ENCODE measurements at places on chromosomes 2 and 18.

GRCh38 chr2:197575987-197576386 is 60.1 kb downstream of the MOB4 start:
- no peak for DNase-seq

- DNase-seq = no peak
Observed at GRCh38 chr2:224722770-224723169, 6.6 kb upstream of the CCDC195 start.

DNA sequence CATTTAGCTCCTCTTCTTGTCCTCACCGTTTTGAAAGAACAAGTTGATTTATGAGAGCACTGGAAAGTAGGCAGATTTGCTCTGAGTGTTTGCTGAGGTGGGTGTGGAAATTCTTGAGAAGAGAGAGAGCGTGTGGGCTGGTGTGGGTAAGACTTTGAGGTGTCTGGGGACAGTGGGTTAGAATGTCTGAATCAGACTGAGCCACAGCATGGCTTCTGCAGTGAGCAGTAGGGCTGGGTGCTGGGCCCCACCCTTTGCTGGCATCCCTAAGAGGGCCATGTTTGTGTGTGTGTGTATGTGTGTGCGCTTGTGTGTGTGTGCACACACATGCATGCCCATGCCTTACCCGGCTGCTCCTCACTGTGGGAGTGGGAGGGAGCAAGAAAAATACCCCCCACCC is 63.7 kb downstream of the COPS8 start:
- DNase-seq = no peak

- no peak for DNase-seq
Observed at GRCh38 chr2:55141572-55142413, 90.3 kb downstream of the CLHC1 start.

- DNase-seq = no peak
Observed at GRCh38 chr2:55111570-55112228, 61.4 kb upstream of the RTN4 start.

- no peak for DNase-seq
Observed at GRCh38 chr2:217901400-217901799, 101.4 kb downstream of the TNS1 start.

DNA sequence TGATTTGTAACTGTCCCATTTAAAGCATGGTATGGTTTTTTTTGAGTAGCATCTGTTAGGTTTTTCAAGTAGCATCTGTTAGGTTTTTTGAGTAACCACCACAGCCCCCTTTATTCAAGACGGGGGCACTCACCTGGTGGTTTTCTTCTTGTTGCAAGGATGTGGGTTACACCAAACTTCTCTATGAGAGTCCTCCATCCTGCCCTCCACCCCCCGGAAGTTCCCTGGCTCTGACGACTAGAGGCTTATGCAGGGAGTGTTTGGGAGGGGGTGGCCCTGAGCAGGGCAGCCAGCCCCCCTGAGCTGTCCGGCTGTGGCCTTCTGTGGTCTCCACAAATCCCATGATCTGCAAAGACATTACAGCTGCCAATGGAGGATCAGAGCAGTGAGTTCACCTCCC is 39.3 kb downstream of the MTCL1 start:
- DNase-seq = no peak

DNA sequence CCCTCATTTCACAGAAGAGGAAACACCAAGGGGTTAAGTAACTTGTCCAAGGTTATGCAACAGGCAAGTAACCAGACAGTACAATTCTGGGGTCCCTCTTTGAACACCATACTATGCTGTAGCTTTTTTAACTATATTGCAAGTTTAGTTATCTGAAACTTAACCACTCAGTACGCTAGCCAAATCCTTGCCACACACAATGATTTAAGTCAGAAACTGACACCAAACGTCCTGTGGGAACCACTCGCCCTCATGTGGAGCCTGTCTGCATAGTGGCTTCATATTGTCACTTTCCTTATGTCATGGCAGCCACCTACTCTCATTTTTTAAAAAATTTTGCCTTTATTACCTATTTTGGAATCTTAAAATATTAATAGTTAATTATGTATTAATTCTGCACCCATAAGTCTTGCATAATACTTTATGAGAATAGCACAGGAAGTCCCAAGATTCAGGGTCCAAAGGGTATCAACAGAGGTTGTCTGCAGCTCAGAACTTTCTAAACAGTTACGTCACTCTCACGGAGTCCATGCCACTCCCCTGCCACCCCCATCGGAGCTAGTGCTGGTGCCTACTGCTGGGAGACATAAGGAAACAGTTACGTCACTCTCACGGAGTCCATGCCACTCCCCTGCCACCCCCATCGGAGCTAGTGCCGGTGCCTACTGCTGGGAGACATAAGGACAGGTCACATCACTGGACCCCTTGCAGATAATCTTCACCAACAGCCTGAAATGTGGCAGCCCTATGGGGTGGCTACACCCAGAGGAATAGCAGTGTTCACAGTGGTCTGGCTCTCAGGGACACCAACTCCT is 99.0 kb downstream of the L3MBTL4 start:
- DNase-seq = no peak
